B cell (primary cell): ENCODE measurements at places on chromosomes 12 and 14. TPM values are rescaled to one million over a fixed set of nuclear protein-coding genes. Genes with fewer than 3 reads are reported as not detected.

DNA sequence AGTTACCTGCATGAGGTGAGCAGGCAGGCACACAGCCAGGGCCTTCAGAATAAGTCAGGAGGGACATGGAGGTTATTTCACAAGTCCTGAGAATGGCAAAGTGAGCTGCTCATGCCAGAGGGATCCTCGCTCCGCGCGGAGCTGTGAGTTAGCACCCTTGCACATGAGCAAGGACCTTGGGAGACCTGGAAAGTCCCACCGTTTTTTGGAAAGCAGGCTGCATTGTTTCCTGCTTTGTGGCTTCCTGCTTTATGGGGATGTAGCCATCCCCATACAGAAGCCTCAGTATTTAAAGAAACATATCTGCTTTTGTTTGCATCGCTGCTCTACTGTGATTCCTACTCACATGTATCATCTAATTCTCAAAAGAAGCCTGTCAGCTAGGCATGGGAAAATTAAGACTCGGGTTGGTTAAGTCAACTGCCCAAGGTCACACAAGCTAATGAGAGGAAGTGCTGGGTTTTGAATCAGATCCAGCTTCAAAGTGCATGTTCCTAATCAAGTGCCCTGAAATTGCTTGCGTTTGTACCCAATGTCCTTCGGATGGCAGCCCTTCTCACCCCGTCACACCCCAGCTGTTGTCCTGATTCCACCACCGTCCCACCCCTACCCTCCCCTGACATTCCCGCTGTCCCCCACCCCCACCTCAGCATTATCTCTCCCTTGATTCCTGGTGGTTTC, 106.2 kb downstream of the CRACR2A start:
- peak overlapping the region; percentile 30 for H3K27ac ChIP-seq
- DNase-seq = no peak
- peaks cover 20% of the 10 kb centered on the region for H3K4me1 ChIP-seq
- peaks cover 31% of the 10 kb centered on the region for H3K36me3 ChIP-seq
- H3K27me3 ChIP-seq = no peaks in the 10 kb centered on the region
- no peak overlapping the region for H3K4me3 ChIP-seq

Gene CHPT1
- total RNA-seq = 215 and 224 TPM in 2 replicates

Gene SMCO2
- not detected in 2 replicates for total RNA-seq

DNA sequence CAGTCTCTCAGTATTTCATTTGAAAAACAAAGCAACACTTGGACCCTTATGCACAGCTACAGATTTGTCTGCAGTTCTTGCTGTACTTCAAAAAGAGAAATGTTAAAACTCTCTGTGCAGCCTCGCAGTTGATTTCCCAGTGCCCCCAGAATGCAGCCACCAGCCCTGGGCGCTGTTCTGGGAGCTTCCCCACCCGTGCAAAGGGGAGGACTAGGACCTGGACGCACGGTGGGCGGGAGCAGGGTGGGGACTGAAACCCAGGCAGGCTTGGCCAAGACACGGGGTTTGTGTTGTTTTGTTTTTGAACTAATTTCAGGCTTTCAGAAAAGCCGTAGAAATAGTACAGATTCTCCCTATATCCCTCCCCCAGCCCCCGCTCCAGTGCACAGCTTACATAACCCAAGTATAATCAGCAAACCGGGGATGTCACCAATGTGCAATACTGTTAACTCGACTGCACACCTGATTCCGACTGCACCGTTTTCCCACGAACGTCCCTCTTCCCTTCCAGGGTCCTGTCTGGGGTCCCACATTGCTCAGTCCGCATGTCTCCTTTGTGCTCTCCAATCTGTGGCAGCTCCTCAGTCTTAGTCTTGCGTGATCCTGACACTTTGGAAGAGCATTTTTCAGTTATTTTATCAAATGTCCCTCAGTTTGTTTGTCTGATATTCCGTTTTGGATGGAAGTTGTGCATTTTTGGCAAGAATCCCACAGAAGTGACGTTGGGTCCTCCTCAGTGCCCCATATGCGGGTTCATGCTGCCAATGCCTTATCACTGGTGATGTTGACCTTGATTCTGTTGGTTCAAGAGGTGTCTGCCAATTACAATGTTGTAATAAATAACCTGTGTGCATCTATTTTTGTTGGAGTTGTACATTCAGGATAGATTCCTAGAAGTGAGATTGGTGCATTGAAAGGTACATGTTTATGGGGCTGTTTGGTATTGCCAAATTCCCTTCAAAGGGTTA, 95.9 kb downstream of the SETD3 start:
- H3K36me3 ChIP-seq = no peaks in the 10 kb centered on the region
- H3K27me3 ChIP-seq = no peaks in the 10 kb centered on the region
- no peak for DNase-seq
- H3K4me3 ChIP-seq = no peak overlapping the region
- H3K4me1 ChIP-seq = peaks cover 7% of the 10 kb centered on the region

Gene AP1G2
- total RNA-seq = 627 and 648 TPM in 2 replicates

DNA sequence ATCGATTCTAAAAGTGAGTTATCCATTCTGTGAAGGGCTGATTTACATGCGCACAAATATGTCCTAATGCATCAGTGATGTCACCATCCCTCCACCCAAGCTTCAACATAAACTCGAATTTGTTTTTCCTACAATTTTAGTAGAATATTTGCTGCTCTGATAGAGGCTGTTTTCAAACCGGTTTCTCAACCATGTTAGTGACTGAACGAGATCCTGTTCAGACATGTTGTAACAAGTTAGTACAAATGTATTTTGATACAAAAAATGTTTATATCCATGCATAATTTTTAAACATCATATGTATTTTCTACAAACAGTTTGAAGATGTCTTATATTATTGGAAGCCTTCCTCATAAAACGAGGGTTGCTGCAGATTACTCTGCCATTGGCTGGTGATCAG, 12.7 kb upstream of the PRB2 start:
- no peak overlapping the region for H3K27ac ChIP-seq
- H3K36me3 ChIP-seq = no peaks in the 10 kb centered on the region
- DNase-seq = no peak
- H3K27me3 ChIP-seq = no peaks in the 10 kb centered on the region

Gene ADSS1
- total RNA-seq = 1.00 and 1.7 TPM in 2 replicates

Gene ACSM4
- total RNA-seq = not detected in 2 replicates

DNA sequence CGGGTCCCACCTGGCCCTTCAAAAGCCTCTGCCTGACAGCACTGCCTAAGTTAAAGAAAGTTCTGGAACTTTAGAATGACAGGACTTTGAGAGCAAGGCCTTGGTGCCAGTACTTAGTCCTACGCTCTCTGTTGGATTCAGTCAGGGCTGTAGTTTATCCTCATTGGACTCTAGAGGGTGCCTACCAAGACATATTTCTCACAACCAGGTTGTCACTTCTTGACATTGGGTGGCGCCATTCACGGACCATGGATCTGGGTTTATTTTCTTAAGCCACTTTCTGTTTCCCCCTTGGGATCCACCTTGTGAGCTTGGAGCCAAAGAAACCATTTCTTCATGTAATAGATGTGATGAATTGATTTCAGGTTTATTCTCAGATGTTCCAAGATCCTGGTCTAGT, 787.0 kb upstream of the TBX3 start:
- no peaks in the 10 kb centered on the region for H3K4me1 ChIP-seq
- no peak overlapping the region for H3K27ac ChIP-seq
- no peaks in the 10 kb centered on the region for H3K36me3 ChIP-seq

Gene IL26
- not detected in 2 replicates for total RNA-seq

GRCh38 chr14:100138955-100139354, 20.5 kb downstream of the DEGS2 start:
- no peaks in the 10 kb centered on the region for H3K27me3 ChIP-seq
- H3K4me3 ChIP-seq = no peak overlapping the region
- H3K4me1 ChIP-seq = no peaks in the 10 kb centered on the region
- no peak overlapping the region for H3K27ac ChIP-seq
- no peaks in the 10 kb centered on the region for H3K36me3 ChIP-seq

Gene AMDHD1
- total RNA-seq = 1.3 and 1.5 TPM in 2 replicates

Gene NANOG
- not detected in 2 replicates for total RNA-seq

Gene CMA1
- total RNA-seq = not detected in 2 replicates

- no peak overlapping the region for H3K27ac ChIP-seq
- DNase-seq = no peak
- no peak overlapping the region for H3K4me3 ChIP-seq
- no peaks in the 10 kb centered on the region for H3K4me1 ChIP-seq
- no peaks in the 10 kb centered on the region for H3K27me3 ChIP-seq
Observed at GRCh38 chr12:81942594-81942993, 183.4 kb upstream of the PPFIA2 start.

DNA sequence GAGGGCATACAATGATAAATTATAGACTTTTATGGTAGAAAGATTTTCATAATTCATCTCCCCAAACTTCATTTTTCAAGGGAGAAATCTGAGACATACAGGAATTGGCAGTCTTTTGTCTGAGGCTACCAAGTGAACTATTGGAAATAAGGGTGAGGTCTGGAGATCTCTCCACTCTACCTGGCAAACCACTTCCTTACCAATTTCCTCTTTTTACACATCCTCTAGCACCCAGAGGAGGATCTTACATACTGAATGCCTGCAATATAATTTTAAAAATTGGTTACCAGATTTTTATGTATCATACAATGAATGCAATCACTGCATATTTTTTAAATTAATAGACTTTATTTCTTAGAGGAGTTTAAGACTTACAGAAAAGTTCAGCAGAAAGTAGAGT, 6.6 kb downstream of the PDE6H start:
- H3K36me3 ChIP-seq = no peaks in the 10 kb centered on the region
- peaks cover 35% of the 10 kb centered on the region for H3K4me1 ChIP-seq
- no peaks in the 10 kb centered on the region for H3K27me3 ChIP-seq

DNA sequence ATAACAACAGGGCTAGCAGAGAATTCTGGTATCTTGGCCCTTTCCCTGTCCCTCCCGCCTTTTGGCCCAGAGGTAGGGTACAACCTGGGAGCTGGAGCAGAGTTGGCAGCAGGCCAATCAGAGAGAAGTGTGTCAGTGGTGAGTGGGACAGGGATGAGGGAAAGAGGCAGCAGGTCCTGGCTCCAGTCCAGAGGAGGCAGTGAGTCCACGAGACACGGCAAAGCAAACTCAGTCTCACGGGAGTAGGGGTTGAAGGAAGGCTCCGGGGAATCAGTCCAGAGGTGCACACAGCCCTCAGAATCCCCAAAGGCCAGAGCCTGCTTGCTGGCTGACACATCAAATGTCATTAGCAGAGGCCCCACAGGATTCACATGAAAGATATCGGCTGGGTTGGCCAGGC, 7.3 kb downstream of the PAN2 start:
- no peak for DNase-seq
- H3K36me3 ChIP-seq = peaks cover 59% of the 10 kb centered on the region
- H3K27me3 ChIP-seq = no peaks in the 10 kb centered on the region
- no peak overlapping the region for H3K4me3 ChIP-seq
- no peak overlapping the region for H3K27ac ChIP-seq

Gene POTEM
- 0.17 TPM in 1 of 2 replicates, not detected in the other for total RNA-seq

GRCh38 chr14:101475456-101476257, 85.6 kb upstream of the DIO3 start:
- no peak for DNase-seq
- H3K27ac ChIP-seq = no peak overlapping the region
- no peaks in the 10 kb centered on the region for H3K36me3 ChIP-seq

- no peak overlapping the region for H3K27ac ChIP-seq
- H3K4me3 ChIP-seq = no peak overlapping the region
- H3K4me1 ChIP-seq = peaks cover 12% of the 10 kb centered on the region
- no peaks in the 10 kb centered on the region for H3K27me3 ChIP-seq
Observed at GRCh38 chr12:120126635-120127005, 10.1 kb upstream of the RAB35 start.

GRCh38 chr12:6374028-6374785, 1.2 kb downstream of the SCNN1A start:
- no peaks in the 10 kb centered on the region for H3K4me1 ChIP-seq
- no peak overlapping the region for H3K4me3 ChIP-seq
- H3K27me3 ChIP-seq = peaks cover 6% of the 10 kb centered on the region
- H3K36me3 ChIP-seq = no peaks in the 10 kb centered on the region
- H3K27ac ChIP-seq = no peak overlapping the region

- peaks cover 29% of the 10 kb centered on the region for H3K27me3 ChIP-seq
- no peaks in the 10 kb centered on the region for H3K4me1 ChIP-seq
- no peak overlapping the region for H3K27ac ChIP-seq
- no peak overlapping the region for H3K4me3 ChIP-seq
- no peak for DNase-seq
Observed at GRCh38 chr12:51855586-51856428, 7.3 kb upstream of the FIGNL2 start.

DNA sequence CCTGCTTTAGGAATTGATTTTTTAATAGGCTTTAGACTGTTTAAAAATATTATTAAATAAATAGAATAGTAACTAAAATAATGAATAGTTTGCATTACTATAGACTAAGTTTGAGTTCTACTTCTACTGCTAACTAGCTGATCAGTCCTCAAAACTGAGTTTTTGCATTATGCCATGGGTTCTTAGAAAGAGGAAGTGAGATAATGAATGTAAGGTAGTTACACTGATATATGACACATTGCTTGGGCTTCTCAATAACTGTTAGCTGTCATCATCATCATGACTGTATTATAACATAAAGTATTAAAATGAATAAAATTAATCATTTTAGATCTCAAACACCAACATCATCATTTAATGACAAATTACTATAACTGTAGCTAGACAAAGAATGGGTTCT, 949.7 kb downstream of the TRHDE start:
- no peaks in the 10 kb centered on the region for H3K4me1 ChIP-seq
- no peaks in the 10 kb centered on the region for H3K27me3 ChIP-seq
- no peaks in the 10 kb centered on the region for H3K36me3 ChIP-seq
- no peak for DNase-seq
- H3K27ac ChIP-seq = no peak overlapping the region

Gene MGP
- total RNA-seq = 0.81 TPM in 1 of 2 replicates, not detected in the other

Gene LGR5
- total RNA-seq = not detected in 2 replicates

DNA sequence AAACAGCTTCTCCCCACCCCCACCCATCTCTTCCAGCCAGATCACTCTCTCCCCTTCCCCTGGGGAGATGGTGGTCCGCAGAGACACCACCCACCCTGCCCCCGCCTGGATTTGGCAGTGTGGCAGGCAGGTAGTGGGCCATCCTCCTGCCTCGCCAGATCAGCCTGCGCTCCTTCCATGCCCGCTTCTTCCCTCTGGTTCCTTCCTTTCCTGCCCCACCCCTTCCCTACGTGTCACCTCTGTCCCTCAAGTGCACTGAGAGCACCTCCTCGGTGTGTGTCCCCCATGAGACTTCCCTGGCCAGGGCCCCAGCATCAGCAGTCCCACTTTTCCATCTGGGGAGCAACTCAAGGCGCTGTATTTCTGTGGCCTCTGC, 632 bp downstream of the NYNRIN start:
- no peaks in the 10 kb centered on the region for H3K27me3 ChIP-seq
- no peak overlapping the region for H3K27ac ChIP-seq
- no peaks in the 10 kb centered on the region for H3K36me3 ChIP-seq
- no peak overlapping the region for H3K4me3 ChIP-seq
- peaks cover 9% of the 10 kb centered on the region for H3K4me1 ChIP-seq

Gene PPP2R3C
- 40.8 and 41.7 TPM in 2 replicates for total RNA-seq
